ENCODE measurements at places on chromosomes 13 and 19.

- DNase-seq = no peak
Measured at GRCh38 chr13:41127701-41128100, 4.9 kb downstream of the KBTBD6 start.

- DNase-seq = no peak
Measured at GRCh38 chr13:70189981-70190380, 81.7 kb upstream of the KLHL1 start.

DNA sequence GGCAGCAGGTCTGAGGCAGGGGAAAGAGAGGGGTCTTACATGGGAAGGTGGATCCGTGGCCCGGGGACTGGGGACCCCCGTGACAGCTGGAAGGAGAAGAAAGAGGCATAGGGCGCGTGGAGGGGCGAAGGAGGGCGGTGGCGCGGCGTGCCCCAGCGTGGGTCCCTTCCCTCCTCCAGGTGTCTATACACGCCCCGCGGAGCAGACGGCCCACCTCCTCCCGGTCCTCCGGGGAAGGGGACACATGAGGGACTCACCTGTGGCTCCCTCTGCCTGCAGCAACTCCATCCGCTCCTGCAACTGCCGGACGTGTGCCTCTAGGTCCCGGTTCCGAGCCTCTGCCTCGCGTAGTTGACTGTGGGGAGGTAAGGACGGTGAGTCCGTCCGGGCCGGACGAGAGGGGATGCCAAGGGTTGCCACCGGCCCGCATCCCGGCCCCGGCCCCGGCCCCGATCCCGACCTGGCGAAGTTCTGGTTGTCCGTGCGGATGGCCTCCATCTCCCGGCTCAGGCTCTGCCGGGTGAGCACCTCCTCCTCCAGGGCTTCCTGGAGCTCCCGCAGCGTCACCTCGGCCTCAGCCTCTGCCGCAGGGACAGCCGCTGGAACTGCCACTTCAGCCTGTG is 2.4 kb upstream of the SIX5 start:
- no peak for DNase-seq

DNA sequence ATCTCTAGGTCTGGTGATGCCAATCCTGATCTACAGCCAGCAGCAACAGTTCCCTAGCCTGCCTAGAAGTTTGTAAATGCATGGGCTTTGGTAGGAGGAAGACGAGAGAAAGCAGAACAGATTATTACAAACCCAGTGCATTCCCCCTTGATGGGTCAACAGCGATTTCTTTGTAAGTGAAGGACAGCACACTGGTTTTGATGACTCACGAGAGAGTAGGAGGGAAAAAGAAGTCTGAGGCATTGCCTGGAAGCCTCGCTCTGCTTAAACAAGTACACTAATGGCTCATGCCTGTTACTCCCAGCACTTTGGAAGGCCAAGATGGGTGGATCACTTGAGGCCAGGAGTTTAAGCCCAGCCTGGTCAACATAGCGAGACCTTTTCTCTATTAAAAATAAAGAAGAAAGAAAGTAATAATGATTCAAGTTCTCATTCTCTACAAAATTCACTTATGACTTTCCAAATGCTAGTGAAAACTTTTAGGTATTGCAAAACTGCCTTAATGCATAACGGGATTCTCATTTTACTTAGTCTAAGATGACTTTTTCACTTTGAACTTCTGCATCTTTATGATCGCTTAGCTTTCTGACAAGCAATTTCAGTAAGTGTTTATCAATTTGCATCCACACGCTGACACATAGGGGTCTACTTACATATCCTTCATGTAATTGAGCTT is 47.7 kb upstream of the USPL1 start:
- DNase-seq = no peak

DNA sequence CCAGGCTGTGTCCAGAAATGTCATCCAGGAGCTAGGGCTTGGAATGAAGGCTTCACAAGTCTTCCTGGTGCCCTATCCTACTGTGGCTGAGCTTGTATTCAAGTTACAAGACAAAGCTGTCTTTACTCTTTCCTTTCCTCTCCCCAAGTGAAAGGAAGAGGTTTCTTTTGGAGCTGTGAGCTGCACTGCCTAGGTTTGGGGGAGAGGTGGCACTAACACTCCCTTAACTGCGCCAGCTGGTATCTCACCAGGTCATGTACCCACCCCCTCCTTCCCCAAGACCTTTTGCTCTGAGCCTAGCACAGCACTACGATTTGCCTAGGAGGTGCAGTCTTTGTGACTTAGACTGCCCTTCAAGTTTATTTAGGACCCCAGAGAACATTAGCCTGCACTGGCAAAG is 2053.6 kb upstream of the PRR20A start:
- no peak for DNase-seq

DNA sequence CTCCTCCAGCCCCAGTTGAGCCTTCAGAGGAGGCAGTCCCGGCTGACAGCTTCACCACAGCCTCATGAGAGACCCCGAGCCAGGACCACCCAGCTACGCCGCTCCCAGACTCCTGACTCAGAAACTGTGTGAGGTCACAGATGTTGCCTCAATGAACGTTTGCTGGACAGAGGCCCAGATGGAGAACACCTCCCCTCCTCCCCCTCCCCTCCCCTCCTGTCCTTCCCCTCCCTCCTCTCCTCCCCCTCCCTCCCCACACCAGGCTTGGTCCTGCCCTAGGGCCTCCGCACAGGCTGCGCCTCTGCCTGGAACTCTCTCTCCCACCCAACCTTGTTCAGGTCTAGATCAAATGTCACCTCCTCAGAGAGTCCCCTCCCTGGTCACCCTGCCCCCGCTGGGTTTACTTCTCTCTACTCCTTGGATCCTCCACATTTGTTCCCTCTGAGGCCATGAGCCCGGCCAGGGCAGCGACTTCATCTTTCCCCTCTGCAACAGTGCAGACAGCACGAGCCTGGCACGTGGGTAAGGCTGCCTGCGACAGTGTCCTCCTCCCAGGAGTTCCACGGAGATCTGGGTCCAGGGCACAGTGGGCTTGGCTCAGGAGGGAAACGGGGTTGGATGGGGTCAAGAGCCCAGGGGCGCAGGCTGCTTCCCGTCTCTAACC is 17.4 kb downstream of the PIP5K1C start:
- no peak for DNase-seq

GRCh38 chr13:109628251-109628699 is 158.1 kb downstream of the IRS2 start:
- DNase-seq = no peak

GRCh38 chr13:42905579-42905978 is 86.5 kb downstream of the EPSTI1 start:
- DNase-seq = no peak

DNA sequence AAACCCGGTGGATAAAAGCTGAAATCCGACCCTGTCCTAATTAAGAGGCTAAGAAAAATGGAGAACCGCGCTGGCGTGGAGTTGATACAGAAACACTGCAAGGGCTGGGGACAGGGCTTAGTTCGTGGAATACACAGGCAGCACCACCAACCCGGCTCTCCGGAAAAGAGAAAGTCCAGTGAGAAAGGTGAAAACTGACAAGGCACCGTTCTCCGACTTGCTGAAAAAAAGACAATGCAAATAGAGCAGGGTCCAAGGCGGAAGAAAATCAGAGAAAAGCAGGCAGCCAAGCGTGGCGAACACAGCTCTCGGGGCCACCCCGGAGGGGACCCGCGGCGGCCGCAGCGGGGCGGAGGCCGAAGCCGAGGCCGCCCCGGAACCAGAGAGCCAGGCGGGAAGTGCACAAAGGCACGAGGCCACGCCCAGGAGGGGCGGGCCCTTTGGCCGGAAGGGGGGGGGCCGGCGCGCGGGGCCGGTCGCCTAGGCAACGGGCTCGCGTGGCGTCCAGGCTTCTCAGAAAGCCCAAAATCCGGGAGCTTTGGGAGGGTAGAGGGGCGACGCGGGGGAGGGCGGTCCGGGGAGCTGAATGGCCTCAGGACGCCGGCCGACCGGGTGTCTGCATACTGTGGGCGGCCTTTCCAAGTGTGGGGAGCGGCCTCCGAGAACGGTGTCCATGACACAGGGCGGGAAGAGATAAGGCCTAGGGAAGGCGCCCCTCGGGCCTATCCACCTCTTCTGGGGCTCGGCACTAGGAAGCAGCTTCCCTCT is 1.2 kb upstream of the ING1 start:
- DNase-seq = peak; percentile 84

DNA sequence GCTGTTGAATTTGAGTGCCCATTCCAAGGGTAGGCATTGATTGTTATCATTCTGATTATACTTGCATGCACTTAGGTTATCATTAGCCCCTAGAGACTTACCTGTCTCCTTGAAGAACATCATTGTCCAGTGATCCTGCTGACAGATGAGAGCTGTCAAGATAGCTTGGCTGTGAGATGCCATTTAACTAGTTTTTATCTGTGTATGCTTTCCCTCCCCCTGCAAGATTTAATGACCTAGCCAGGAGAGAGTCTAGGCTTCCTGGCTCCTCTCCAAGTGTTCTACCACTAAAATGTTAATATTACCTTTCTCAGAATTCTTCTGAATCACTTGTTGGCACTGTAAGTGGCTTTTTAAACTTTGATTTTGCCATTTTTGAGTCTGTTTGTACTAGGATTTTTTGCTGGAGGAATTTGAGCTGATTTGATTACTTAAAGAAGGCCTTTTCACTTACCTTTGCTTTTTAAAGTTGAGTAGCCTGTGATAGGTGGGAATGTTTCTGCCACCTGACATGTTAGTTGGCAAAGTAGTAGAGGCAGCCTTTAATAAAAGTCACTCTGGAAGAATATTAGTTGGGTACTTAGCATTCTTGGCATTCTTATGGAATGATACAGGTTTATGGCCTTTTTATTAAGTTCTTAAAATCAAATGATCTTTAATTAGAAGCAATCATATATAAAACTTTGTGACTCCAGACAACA is 41.1 kb downstream of the ARHGAP35 start:
- no peak for DNase-seq

DNA sequence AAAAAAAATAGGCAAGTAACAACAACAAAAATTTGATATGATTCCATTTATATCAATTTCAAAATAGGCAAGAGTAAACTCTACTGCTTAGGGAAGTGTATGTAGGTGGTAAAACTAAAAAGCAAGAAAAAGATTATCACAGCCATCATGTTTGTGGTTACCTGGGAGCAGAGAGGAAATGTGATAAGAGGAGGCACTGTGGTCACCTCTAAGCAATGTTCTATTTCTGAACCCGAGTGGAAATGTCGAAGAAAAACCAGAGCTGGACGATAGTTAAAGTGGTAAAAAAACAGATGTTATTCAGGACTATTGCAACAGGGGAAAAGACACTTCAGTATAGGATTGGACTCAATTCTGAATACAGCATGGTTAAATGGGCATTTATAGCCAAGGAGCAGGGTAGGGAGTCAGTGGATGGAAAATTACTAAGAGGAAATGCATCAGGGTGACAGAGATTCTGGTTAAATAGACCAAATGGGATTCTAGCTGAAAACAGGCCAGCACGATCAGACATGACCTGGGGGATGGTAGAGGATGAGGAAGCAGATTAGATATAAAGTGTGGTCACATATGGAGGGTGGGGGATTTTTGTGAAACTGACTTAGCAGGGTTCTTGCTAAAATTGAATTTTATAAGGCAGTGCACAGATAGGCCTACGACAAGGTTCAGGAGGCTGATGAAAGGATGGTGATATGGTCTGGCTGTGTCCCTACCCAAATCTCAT is 6.0 kb upstream of the TEX30 start:
- DNase-seq = peak; percentile 26

DNA sequence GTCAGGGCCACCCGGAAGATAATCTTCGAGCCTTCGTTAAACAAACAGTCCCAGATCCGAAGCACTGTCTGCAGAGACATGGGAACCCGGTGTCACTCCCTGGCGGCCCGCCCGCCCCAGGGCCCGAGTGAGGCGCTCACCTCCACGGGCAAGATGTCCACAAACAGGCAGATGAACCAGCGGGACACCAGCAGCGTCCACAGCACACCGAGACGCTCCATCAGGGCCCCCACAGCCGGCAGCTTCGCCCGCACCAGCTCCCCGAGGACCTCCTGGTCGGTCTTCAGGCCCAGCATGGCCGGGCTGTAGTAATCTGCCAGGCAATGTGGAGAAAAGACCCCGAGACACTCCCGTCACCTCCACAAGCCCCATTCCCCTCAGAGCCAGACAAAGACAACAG is 28.7 kb downstream of the LAMP1 start:
- DNase-seq = no peak

- no peak for DNase-seq
Measured at GRCh38 chr19:38673030-38673429, 25.6 kb downstream of the ACTN4 start.

DNA sequence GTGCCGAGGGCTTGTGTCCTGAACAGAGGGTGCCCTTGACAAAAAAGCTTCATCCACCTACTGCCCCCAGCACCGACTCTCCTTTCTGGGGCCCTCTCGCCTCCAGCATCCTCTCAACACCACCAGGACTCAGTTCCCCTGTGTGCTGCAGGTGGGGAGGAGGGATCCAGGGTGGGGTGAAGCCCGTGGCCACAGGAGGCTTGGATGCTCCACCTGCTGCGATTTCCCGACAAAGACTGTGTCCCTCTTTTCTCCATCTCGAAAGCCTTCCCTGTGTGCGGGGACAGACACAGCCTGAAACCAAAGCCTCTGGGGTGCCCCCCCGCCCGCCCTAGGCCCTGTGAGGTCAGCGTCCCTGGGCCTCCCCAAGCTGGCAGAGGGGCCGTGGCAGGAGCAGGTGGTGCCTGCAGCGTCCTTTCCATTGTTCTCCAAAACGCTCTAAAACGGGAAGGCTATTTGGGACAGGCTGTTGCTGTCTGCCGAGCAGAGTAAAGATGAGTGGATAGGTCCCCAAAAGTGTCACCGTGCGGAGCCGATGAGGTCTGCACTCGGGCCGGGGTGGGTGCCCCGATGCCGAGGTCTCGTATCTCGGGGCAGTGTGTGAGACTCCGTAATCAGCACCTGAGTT is 185.7 kb downstream of the PTPRS start:
- no peak for DNase-seq

DNA sequence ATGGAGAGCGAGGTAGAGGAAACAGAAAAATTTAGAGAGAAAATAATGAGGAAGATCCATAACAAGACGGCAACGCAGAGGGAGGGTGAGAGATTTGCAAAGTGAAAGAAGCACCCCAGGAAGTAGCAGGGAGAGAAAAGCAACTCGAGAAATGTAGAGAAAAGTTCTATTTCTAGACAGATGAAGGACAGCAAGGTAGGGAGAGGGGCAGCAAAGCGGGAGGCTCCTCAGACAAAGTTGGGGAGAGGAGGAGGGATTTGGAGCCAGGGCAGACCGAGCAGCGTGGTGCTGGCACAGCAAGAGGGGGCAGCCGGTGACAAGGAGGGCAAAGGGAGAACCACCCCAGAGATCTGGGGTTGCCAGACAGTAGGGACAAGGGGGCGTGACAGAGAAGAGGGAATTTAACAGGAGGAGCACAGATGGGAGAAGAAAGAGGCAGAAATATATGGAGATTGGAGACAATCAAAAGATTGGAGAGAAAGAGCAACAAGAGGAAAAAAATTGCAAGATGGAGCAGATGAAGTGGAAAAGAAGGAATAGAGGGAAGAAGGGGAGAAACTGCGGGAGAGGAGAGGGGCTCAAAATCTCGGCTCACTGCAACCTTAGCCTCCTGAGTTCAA is 989 bp downstream of the ZNF766 start:
- DNase-seq = no peak

DNA sequence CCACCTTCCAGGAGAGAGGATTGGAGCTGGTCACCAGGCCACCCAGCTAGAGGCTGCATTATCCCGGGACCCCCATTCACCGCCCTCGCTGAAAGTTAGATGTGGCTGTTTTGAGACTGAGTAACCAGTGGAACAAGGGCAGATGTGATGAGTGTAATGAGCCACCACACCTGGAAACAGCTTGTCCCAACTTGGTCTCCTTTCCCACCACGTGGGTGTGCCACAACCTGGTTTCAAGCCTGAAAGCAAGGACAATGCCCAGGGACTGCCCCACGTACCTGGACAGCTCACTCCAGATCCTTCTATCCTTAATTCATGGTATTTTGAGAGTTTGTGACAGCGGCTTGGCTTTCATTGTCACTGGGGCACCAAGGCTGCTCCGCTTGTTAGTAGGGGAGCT is 7.0 kb downstream of the LGI4 start:
- no peak for DNase-seq

- no peak for DNase-seq
Measured at GRCh38 chr13:30934381-30934780, 1.9 kb downstream of the TEX26 start.
